ENCODE measurements at places on chromosomes 5 and 9. TPM values are rescaled to one million over a fixed set of nuclear protein-coding genes. Genes with fewer than 3 reads are reported as not detected.

DNA sequence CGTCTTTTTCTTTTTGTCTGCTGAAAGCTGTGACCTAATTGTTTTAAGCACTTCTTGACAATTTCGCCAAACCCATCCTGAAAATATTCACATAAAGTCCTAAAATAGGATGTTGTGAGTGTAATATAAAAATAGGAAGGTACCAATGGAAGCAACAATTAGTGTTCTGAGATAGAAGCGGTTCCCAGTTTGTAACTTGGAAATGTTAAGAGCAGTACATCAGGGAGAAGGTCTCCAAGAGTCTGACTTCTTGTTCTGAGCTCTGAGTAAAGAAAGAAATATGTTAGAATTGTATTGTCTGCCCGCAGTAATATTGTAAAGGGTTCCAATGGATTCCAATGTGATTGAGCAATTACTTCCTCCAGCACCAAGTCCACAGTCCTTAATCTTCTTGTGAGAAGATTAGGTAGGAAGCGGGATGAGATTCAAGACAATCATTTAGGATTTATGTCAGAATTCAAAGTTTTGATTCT, 3.9 kb downstream of the VCAN start:
- no peak overlapping the region for H3K27ac ChIP-seq
- H3K4me1 ChIP-seq = peaks cover 25% of the 10 kb centered on the region

DNA sequence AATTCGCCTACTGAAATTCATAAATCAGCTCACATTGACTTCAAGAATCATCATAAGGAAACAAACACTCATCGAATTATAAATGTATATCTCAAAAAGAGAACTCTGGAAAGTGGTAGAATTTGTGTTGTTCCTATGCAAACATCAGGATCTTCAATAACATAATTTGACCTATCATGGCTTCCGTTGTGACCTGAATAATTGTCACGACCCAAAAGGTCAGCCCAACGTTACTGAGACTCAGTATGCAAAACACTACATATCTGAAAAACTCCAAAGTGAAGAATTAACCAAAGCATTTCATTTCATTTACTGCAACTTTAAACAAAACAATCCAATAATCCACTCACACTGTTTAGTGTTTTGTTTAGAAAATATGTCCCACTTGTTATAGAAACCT, 1.2 kb downstream of the RAPGEF6 start:
- H3K27ac ChIP-seq = peak overlapping the region; percentile 96
- H3K4me1 ChIP-seq = peaks cover 25% of the 10 kb centered on the region
- peaks cover 3% of the 10 kb centered on the region for H3K27me3 ChIP-seq
- peaks cover 8% of the 10 kb centered on the region for H3K36me3 ChIP-seq

DNA sequence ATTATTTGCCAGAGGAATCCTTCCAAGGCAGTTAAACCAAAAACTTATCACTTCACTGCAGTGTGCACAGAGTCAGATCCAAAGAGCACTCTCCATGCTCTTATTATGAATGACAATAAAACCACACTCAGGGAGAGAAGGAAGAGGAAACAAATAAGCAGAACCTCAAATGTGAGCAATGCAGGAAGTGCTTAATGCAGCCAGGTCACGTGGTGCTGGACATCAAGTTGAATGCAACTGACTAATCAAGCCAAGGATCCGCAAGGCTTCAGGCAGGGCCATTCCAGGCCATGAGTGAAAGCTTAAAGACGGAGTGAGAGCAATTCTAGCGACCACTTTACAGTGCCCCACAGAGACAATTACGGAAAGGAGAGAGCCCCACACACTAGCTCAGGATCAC, 230.4 kb upstream of the PUM3 start:
- no peak for DNase-seq
- no peaks in the 10 kb centered on the region for H3K27me3 ChIP-seq
- no peak overlapping the region for H3K27ac ChIP-seq
- no peaks in the 10 kb centered on the region for H3K4me1 ChIP-seq
- H3K4me3 ChIP-seq = no peak overlapping the region
- no peaks in the 10 kb centered on the region for H3K36me3 ChIP-seq

DNA sequence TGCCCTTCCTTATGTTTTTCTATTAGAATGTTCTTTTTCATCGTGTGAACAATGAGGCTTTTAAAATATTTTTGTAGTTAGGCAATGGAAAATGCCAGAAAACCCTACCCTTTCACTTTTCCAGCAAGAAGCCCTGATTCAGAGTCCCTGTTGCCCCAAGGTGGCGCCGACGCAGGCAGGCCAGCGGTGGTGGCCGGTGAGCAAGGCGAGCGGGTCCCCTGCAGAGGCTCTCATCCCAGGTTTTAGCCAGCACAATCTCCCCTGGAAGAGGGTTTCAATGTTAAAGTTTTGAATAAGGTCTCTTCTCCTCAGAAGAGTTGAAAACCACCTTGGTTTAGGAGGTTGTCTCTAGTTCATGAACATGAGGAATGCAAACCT, 40.8 kb upstream of the CKMT2 start:
- H3K27me3 ChIP-seq = no peaks in the 10 kb centered on the region
- DNase-seq = no peak
- peaks cover 2% of the 10 kb centered on the region for H3K36me3 ChIP-seq
- no peak overlapping the region for H3K27ac ChIP-seq
- H3K4me1 ChIP-seq = peaks cover 14% of the 10 kb centered on the region
- H3K4me3 ChIP-seq = no peak overlapping the region

SLC6A19 gene
- not detected for total RNA-seq

SLC6A3 gene
- total RNA-seq = not detected
